ENCODE measurements at places on chromosomes 5 and 9.
A peak's percentile ranks its signal among the peaks of the same experiment; 100 is the strongest.

DNA sequence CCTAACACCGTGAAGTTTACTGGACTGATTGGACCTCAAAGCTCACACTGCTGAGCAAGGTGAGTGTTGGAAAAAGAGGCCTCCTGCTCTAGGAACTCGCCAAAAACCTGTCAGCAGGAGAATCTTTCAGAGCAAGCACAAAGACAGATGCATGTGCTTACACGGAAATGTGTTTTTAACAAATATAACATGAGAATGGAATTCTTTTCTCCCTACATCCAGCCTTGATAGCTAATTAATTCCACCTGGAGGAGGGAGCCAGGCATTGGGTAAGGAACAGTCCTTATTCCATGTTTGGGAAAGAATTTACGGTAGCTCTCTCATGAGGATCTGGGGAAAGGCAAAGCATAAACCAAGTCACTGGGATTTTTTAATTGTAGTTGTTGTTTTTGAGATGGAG is 98.8 kb downstream of the KLF4 start:
- H3K27ac ChIP-seq = no peak overlapping the region
- no peak for DNase-seq
- H3K4me3 ChIP-seq = no peak overlapping the region

DNA sequence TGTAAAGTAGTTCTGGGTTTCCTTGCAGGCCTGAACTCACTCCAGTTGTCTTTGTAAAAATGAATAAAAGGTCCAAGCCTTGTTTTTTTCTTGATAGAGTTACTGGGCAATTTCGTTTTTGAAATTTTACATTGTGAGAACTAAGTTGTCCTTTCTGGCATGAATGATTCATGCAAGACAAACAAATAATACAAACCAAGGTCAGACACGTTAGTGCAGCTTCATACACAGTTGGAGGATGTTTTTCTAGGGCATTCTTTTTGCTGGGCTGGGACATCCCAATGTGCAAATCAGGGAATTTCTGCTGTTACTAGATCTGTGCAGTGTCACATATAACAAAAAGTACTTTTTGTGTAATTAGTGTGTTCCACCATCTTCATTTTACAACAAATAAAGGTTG is 96.0 kb downstream of the MEGF10 start:
- DNase-seq = no peak
- H3K27ac ChIP-seq = no peak overlapping the region
- H3K4me1 ChIP-seq = no peaks in the 10 kb centered on the region
- no peak overlapping the region for H3K4me3 ChIP-seq

- H3K4me3 ChIP-seq = no peak overlapping the region
- no peak for DNase-seq
- no peaks in the 10 kb centered on the region for H3K27me3 ChIP-seq
- H3K27ac ChIP-seq = no peak overlapping the region
- peaks cover 7% of the 10 kb centered on the region for H3K4me1 ChIP-seq
Observed at GRCh38 chr9:108078811-108079210, 589.2 kb upstream of the KLF4 start.

DNA sequence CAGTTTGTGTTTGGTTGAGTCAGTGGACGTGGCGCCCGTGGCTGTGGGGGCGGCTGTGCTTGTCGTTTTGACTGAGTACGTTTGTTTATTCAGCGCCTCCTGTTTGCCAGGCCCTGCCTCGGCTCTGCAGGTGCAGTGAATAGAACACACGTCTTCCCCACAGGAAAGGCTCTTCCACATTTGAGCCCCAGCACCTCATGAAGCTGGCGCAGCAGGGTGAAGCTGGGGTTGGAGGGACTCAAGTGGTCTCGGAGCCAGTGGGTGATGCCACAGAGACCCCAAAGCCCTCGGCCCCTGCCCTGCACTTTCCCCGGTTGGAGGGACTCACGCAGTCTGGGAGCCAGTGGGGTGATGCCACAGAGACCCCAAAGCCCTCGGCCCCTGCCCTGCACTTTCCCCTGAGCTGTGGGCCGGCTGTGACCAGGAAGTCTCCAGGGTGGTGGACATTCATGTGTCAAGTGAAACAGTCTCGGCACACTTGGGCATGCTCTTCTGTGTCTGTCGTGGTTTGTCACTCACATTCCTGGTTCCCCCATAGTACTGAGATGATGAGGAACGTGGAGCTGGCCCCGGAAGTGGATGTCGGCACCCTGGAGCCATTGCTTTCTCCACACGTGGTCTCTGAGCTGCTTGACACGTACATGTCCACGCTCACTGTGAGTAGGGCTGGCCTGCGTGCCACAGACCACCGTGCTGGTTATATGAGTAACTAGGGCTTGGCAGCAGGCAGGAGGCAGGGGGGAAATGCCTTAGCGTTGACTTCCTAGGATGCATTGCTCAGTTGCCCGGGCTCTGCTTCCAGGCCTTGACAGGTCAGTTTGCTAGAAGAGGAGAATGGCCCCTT is 13.6 kb downstream of the EXOC3 start:
- no peak overlapping the region for H3K27ac ChIP-seq
- peaks cover 71% of the 10 kb centered on the region for H3K36me3 ChIP-seq
- H3K4me1 ChIP-seq = no peaks in the 10 kb centered on the region
- H3K27me3 ChIP-seq = no peaks in the 10 kb centered on the region

DNA sequence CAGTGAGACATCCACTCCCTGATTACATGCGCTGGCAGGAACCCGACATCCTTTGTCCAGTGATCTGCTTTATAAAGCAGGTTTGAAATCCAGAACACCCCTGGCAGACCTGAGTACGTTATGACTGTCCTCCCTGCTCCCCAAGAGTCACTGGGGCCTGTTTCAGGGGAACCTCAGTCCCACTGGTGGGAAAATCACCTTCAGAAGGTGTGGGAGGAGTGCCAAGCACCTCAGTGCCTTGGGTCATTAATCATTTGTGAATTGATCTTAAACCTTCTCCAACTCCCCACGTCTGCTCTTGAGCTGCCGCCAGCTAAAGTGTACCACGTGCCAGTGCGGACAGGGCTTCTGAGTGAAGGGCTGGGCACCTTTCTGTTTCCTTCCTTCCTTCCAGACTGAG is 16.2 kb downstream of the SLC6A3 start:
- no peak for DNase-seq
- no peaks in the 10 kb centered on the region for H3K27me3 ChIP-seq
- H3K4me1 ChIP-seq = no peaks in the 10 kb centered on the region
- H3K4me3 ChIP-seq = no peak overlapping the region

DNA sequence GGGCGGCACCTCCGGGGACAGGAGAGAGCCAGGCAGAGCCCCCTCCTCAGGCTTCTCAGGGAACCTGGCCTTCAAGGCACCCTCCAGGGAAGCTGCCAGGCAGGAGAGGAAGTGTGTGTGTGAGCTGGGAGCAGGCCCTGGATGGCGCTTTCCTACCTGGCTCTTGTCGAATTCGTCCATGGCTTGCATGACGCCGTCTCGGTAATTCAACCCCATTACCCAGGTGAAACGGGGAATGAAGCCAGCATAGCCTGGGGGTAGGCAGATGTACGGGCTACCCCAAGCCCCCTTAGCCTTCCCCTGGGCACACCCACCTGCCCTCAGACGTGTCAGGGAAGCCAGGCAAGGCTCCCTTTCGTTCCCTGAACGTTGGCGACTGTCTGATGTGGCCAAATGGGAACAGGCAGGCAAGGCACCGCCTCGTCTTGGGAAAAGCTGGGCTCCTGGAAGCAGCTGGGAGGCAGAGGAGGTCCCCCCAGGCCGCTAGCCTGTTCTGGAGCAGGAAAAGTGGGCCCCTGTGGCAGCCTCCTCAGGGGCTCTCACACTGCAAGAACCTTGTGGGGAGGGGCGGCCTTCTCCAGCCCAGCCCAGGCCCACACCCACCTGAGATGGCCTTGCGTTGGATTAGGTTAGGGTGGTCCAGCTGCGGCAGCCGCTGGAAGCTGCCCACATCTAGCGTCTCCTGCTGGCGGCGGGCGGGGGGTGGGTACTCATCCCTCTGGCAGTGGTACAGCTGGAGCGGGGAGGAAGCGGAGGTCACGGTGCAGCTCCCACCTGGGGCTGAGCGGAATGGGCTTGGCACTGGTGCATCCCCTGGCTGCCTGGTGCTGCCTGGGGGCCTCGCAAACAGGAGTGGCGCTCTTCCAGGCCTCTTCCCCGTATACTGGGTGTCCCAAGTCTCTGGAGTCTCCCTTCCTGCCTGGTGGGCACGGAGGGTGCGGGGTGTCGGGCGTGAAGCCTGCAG is 3.7 kb downstream of the TUBB4B start:
- peaks cover 36% of the 10 kb centered on the region for H3K36me3 ChIP-seq
- H3K4me3 ChIP-seq = no peak overlapping the region
- DNase-seq = no peak
- H3K27ac ChIP-seq = no peak overlapping the region
- no peaks in the 10 kb centered on the region for H3K27me3 ChIP-seq

- H3K4me1 ChIP-seq = no peaks in the 10 kb centered on the region
- no peak overlapping the region for H3K27ac ChIP-seq
- DNase-seq = no peak
- no peaks in the 10 kb centered on the region for H3K27me3 ChIP-seq
- H3K4me3 ChIP-seq = no peak overlapping the region
Observed at GRCh38 chr5:27845248-27845647, 806.9 kb upstream of the CDH9 start.

DNA sequence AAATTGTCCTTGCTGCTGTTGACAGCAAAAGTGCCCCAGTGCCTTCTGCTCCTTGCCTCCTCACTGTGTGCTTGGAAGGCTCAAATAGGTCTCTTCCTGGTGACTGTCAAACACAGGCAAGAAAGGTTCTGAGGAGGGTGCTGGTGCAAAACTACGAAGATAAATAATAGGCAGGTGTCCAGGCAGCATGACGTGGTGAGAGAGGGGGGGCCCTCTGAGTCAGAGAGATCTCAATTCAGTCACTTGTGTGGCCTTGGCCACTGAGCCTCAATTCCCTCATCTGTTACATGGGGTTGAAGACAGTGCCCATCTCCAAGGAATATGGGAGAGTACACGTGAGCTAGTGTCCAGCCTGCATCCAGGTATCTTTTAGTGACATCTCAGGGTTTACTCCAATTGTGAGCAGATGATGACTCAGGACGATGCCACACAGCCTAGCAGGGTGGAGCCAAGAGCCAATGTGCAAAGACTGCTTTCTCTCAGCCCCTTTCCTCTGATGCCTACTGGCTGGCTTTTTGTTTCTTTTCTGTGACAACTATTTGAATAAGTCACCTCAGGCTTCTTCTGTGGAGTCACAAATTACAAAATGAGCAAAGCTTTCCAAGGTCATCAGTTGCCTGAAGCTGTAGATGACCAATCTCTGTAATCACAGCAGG is 29.7 kb upstream of the SMIM32 start:
- H3K4me3 ChIP-seq = no peak overlapping the region
- DNase-seq = no peak

GRCh38 chr9:120926397-120926928 is at the start of gene TRAF1:
Gene TRAF1 (minus strand): TSS chr9:120926796. CDS start chr9:120926075, 721 bp downstream.
- no peak for DNase-seq
- no peak within 1 kb of the TSS for H3K4me3 ChIP-seq
- no peaks in the 10 kb centered on the region for H3K27me3 ChIP-seq
- no peak within 1 kb of the TSS for H3K27ac ChIP-seq
- peaks cover 10% of the 10 kb centered on the region for H3K4me1 ChIP-seq
- H3K36me3 ChIP-seq = no peaks in the 10 kb centered on the region

DNA sequence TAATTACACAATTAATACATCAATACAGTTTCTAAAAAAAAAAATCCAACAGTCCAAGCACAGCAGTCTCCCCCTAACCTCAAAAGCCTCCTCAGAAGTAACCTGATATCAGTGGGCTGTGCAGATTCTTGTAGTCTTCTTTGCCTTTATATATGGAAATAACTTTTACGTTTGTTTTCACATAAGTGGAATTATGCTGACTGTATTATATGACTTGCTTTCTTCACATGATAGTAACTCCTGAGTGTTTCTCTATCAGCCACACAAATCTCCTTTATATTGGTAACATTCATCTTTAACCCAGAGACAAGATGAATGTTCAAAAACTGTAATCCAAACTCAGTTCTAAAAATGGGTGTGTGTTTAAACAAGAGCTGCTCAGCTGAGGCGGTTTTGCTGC is 71.9 kb upstream of the FANCC start:
- H3K4me1 ChIP-seq = no peaks in the 10 kb centered on the region
- H3K27me3 ChIP-seq = no peaks in the 10 kb centered on the region
- no peak overlapping the region for H3K27ac ChIP-seq
- no peak overlapping the region for H3K4me3 ChIP-seq
- no peaks in the 10 kb centered on the region for H3K36me3 ChIP-seq

DNA sequence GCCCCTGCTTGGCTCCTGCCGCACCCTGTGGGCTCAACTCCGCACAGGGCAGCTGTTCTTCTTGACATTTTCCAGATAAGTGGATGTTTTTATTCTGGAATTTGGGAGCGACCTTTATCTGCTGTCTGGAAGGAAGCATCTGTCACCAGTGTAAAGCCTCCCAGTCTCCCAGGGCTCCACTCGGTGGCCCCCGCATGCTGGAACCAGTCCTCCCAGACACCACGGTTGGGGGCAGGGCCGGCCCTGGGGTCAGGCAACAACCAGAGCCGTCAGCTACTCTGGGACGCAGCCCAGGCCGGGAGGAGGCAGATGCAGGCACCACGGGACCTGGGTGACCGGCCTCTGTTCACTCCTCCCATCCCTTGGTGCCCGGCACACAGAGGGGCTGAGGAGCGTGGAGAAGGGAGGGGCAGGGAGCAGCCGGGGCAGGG is 92.8 kb upstream of the ADAMTS2 start:
- no peaks in the 10 kb centered on the region for H3K27me3 ChIP-seq
- peaks cover 20% of the 10 kb centered on the region for H3K4me1 ChIP-seq
- H3K36me3 ChIP-seq = no peaks in the 10 kb centered on the region
- no peak overlapping the region for H3K4me3 ChIP-seq

- no peak for DNase-seq
- no peaks in the 10 kb centered on the region for H3K4me1 ChIP-seq
- no peaks in the 10 kb centered on the region for H3K27me3 ChIP-seq
- no peak overlapping the region for H3K4me3 ChIP-seq
- H3K36me3 ChIP-seq = no peaks in the 10 kb centered on the region
- no peak overlapping the region for H3K27ac ChIP-seq
Observed at GRCh38 chr5:153880106-153880505, 158.6 kb downstream of the FAM114A2 start.

- H3K27ac ChIP-seq = no peak overlapping the region
- no peak for DNase-seq
- no peak overlapping the region for H3K4me3 ChIP-seq
- peaks cover 26% of the 10 kb centered on the region for H3K4me1 ChIP-seq
- H3K36me3 ChIP-seq = no peaks in the 10 kb centered on the region
Observed at GRCh38 chr5:116440457-116441001, 134.1 kb downstream of the SEMA6A start.

- no peak for DNase-seq
- peak overlapping the region; percentile 47 for H3K27ac ChIP-seq
Observed at GRCh38 chr9:121499177-121499426, 542 bp downstream of the GGTA1 start.

DNA sequence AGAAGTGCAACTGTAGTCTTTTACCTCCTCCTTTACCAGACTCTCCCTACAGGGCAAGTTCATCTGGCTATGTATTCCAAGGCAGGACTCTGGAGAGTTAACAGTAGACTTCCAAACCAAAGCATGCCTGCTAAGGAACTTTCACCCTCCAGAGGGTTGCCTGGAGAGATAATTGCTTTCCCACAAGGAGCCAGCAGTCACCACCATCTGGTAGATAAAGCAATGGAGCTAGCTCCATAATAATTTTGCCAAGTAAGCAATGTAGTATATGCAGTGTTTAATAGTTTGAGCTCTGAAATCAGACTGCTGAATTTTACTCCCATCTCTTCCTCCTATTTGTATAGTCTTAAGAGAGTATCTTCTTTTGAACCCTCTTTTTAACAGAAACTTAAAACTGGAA is 566.8 kb upstream of the PTGER4 start:
- no peak overlapping the region for H3K4me3 ChIP-seq
- no peaks in the 10 kb centered on the region for H3K36me3 ChIP-seq
- DNase-seq = no peak
- no peaks in the 10 kb centered on the region for H3K27me3 ChIP-seq

Measured in spinal cord (tissue), 10 donors.